ENCODE measurements at places on chromosomes 4 and X.

DNA sequence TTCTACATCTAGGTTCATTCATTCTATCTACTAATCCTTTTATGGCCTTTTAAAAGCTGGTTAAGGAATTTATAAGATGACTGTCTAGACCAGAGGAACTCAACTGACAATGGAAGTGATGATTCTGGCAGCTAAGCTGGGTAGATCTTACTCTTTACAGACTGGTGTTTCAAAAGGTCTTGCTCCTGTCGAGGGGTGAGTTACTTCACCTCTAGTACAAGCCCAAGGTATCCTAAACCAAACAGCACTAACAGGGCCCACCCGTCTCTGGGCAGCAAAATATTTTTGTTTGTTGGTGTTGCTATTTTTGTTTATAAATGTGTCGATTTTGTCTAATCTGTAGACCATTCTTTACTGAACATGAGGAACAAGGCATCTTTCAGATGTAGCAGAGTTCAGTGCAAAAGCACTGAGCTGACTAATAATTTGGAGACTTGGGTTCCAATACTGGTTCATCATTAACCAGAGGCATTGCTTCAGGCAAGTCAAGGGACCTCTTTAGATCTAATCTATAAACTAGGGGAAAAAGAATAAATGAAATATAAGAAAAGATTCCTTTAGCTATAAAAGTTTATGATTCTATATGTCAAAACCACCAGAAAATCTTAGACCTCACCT lies 90.3 kb upstream of the FRG1 start:
- DNase-seq, result no peak

DNA sequence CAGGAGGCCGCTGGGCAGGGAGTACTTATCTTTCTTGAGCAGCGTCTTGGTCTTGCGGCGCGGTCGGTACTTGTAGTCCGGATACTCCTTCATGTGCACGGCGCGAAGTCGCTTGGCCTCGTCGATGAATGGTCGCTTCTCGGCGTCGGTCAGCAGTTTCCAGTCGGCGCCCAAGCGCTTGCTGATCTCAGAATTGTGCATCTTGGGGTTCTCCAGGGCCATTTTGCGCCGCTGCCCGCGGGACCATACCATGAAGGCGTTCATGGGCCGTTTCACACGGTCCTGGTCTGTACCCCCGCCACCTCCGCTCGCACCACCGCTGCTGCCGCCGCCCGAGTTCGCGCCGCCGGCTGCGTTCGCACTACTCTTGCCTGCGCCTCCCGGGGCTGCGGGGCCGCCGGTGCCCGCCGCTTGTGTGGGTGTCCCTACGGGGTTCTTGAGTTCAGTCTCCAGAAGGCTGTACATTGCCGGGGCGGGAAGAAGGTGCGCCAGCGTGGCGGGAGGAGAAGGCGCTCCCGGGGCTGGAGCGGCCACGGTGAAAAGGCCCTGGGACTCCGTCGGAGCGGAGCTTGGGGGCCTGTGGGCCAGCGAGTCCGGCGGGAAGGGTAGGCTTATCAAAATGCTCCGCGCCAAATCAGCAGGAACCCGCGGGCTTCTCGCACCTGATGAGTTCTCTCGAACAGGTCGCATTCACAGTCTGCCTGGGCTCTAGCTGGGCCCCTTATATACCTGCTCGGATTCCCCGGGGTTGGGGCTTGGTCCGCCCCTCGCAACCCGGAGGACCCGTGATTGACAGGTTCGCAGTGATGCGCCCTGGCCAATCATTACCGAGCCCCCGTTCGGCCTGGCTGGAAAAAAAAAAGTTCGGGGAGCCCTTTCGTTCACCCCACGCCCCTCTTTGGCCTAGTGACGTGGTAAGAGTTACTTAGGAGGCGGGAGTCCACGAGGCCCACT lies at the start of gene SOX3:
TSS of gene SOX3 (minus strand) at position 699 of the 954 bp plus-strand sequence. CDS start at position 690, 9 bp downstream.
- no peak for DNase-seq

GRCh38 chr4:3136454-3136853 lies 62.0 kb downstream of the HTT start:
- DNase-seq, result no peak

- no peak for DNase-seq
These were observed 7.4 kb downstream of the EVC start for GRCh38 chr4:5718411-5718810.

DNA sequence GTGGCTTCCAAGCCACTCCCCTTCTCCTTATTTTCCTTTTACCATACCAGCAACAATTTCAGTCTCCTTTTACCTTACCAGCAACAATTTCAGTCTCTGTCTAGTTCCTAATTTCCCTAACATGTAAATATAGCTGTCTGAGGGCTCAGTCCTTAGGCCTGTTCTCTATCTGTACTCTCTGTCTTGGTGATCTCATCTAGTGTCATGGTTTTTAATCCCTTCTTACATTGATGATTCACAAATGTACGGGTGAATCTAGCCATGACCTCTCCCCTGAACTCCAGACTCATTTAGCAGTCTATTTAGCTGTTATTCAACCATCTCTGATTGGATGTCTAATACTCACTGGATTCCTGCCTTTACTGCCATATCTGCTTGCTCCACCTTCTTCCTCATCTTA lies 7.2 kb downstream of the IL15 start:
- no peak for DNase-seq

DNA sequence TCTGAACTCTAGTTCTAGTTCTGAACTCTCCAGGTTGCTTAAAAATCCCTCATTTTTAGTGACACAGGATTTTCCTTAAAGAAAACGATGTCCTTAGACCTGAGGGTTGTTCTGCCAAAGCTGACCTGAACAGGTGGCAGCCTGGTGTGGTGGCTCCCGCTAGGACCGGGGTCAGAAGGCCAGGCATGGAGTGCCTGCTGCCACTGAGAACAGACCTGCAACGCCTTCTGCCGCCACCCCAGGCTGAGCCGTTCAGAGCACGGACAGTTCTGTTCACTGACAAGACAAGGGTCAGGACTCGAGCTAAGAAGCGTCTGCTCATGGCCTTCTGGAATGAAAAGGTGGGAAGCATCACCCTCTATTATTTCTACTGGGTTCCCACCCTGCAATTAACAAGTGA lies 15.8 kb downstream of the DCTD start:
- no peak for DNase-seq

- DNase-seq, result no peak
These were observed 486.4 kb upstream of the FAT1 start for GRCh38 chr4:187209921-187210613.

DNA sequence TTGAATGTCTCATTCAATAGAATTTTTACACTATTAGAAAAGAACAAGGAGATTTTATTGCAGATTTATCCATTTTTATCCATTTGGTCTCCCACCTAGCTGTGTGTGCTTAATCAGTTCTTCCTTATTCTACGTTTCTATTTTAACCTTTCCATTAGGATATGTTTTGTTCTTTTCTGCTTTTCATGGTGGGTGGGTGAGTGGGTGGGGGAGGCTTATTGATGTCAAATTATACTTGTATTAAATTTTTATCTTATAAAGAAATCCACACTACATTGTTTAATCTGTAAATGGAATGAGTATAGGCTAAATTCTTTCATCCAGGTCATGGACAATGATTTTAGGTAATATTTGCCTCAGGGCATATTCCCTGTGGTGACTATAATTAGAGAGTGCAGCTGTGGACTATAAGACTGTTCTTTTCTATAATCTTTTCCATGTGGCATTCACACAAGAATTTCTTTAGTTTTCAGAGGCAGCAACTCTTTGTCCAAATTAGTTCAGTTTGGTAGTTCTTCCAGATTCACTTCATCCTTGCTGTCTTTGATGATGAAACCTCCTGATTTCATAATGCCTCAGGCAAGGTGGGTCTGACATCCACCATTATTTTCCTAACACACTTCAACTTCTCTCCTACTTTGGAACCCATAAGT lies 2451.8 kb downstream of the PCDH7 start:
- DNase-seq, result no peak

All from stimulated activated CD8-positive, alpha-beta memory T cell treated with anti-CD3 and anti-CD28 coated beads, Interleukin-7, amount 100 ng/mL, for 1 hour (primary cell).